GF-D8 (cell line): ENCODE measurements at places on chromosomes 3 and 15.

- DNase-seq = no peak
Measured at GRCh38 chr15:53625260-53625659, 134.2 kb downstream of the WDR72 start.

DNA sequence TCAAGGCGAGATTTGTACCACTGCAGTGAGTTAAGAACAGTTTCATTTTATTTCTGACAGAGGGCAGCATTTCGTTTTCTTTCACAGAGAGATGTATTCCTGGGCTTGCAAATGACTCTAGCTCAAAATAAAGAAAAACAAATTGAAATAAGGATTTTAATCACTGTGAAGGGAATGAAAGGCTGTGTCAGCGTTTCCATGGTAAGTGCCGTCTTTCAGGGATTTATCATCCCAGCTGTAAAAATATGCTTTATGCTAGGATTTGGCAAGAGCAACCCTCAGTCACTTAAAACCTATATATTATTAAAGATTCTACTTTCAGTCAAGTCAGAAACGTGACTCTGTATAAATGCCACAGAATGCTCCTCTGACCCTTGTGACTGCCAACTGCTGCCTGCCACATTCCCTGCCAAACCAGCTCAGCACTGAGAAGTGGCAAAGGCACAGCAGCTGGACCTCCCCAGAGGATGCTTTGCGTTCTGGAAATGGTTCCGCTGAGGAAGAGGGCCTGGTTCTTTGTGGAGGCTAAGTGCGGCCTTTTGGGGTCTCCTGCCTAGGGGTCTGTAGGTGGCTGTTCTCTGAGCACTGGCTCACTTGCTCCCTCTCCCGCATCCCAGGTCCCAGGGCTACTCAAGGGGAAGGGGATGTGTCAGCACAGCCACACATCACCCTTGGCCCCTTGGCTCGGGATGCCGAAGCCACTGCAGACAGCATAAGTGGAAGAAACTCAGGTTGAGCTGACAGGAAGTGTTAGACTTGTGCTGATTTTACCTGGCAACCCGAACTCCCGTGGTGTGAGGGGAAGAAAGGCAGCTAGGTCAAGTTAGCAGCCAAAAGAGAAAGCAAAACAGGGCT, 56.6 kb upstream of the POMGNT2 start:
- DNase-seq = no peak

- DNase-seq = no peak
Measured at GRCh38 chr3:132964266-132964665, 73.9 kb upstream of the TMEM108 start.

GRCh38 chr15:88932875-88933330, 19.7 kb upstream of the MFGE8 start:
- DNase-seq = no peak

GRCh38 chr3:16319307-16319706, 54.3 kb downstream of the OXNAD1 start:
- no peak for DNase-seq

- DNase-seq = no peak
Measured at GRCh38 chr3:49276475-49277382, at the start of gene C3orf62. Gene C3orf62 (minus strand): TSS chr3:49277232. CDS start chr3:49276872, 360 bp downstream.

DNA sequence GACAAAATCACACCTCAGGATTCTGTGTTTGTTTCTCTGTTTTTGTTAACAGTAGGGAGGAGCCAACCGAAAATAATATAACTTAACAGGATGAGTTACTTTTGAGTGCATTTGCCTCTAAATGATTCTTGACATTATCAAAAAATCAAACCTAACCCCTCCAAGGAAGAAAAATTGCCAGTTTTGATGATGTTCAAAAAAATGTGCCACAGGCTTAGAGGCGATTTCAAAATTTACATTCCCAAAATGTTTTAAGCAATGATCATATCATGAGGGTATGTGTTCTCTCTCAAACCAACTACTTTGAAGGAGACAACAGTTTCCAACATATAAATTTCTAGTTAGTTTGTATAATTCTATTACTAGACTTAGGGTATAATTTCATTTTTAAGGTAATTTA, 6.7 kb downstream of the VGLL3 start:
- DNase-seq = no peak

GRCh38 chr3:196638861-196639482, 522 bp upstream of the NRROS start:
- no peak for DNase-seq
